Panc1 (cell line): ENCODE measurements at places on chromosomes 7 and 10. TPM values are rescaled to one million over a fixed set of nuclear protein-coding genes. Genes with fewer than 3 reads are reported as not detected.

Gene MBL2
- not detected for total RNA-seq

Gene NODAL
- total RNA-seq, result not detected

Gene RSPH10B
- total RNA-seq, result 0.26 TPM

Gene IFIT1B
- total RNA-seq, result not detected

Gene ADCYAP1R1
- total RNA-seq, result not detected

Gene ZNF32
- total RNA-seq, result 35.6 TPM

Gene GIMAP4
- total RNA-seq, result 0.26 TPM

Gene PON1
- not detected for total RNA-seq

Gene CLEC5A
- total RNA-seq, result not detected

Gene MOGAT3
- 0.23 TPM for total RNA-seq

Gene CLIP2
- total RNA-seq, result 39.9 TPM

Gene BMS1
- total RNA-seq, result 32.3 TPM

Gene C10orf62
- not detected for total RNA-seq

Gene VAX1
- total RNA-seq, result 4.6 TPM

Gene GRID2IP
- 0.13 TPM for total RNA-seq

Gene PIK3AP1
- 2.6 TPM for total RNA-seq

Gene CALML3
- total RNA-seq, result not detected

Gene FAM24B
- 21.3 TPM for total RNA-seq

Gene TYSND1
- 39.3 TPM for total RNA-seq

Gene CYP3A7
- not detected for total RNA-seq

Gene PITX3
- 0.49 TPM for total RNA-seq

Gene DYNC1I1
- total RNA-seq, result 0.13 TPM

Gene HHEX
- total RNA-seq, result 10.1 TPM

Gene IRF5
- 8.8 TPM for total RNA-seq

Gene GPNMB
- 2.1 TPM for total RNA-seq

Gene AGR3
- not detected for total RNA-seq

Gene CALML5
- total RNA-seq, result not detected

Gene OR9A2
- not detected for total RNA-seq

Gene PRKAG2
- 71.6 TPM for total RNA-seq

Gene ZNF25
- total RNA-seq, result 2.9 TPM
